Retinal pigment epithelial cell (primary cell): ENCODE measurements at places on chromosomes 5 and 9.

DNA sequence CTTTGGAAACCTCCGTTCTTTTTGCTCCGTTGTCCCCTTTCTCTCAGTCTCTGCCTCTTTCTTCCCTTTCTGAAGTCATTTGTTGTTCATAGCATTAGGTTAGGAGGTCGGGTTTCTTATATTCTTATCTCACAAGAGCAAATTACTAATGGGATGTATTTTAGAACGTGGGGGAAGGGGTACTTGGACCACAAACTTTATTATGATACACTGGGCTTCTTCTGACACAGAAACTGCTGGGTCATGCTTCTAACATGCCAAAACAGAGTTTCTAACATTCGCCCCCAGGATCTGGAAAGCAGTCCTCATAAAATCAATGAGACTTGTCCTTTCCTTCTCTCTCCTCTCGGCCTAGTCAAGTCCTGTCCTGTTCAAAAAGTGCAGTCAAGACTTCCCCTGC lies 334.4 kb downstream of the GADD45G start:
- no peak for DNase-seq

GRCh38 chr5:134053314-134053839 lies 48.6 kb upstream of the VDAC1 start:
- DNase-seq = no peak

DNA sequence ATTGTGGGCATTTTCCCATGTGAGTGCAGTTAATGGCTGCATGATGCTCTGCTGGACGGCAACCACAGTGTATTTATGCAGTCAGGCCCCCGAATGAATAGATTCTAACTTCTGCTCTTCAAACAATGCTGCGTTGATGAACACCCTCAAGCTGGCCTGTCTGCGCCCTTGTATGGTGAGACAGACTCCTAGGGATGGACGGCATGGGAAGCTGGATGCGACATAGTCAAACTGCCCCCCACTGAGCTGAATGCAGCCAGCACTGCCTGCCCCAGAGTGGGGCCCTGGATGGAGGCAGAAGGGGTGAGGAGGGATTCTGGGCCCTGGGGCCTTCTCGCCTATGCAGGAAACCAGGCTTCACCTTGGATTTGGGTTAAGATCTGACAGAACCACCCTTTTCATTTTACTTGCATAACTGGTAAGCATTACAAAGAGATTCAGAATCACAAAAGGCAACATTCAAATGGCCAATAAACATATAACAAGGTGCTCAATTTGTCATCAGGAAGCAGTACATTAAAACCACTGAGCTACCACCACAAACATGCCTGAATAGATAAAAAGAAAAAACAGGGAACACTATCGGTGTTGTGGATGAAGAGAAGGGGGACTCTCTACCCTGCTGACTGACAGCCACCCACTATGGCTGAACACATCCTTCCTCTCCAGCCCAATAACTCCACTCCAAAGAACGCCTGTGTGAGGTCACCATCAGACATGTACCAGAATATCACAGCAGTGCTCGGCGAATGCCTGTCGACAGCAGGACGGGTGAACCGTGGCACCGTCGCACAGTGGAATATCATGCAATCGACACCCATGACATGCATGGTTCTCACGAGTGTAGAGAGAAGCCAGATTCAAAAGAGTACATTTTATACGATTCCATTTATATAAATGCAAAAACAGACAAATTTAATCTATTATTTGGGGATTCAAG lies 79.1 kb downstream of the RAPGEF1 start:
- no peak for DNase-seq

GRCh38 chr9:91269907-91270491 lies 91.7 kb downstream of the AUH start:
- no peak for DNase-seq

- DNase-seq = no peak
These were observed 754 bp downstream of the DCAF12 start for GRCh38 chr9:34125681-34126206.

GRCh38 chr5:143041461-143041860 lies 271.3 kb downstream of the ARHGAP26 start:
- no peak for DNase-seq

DNA sequence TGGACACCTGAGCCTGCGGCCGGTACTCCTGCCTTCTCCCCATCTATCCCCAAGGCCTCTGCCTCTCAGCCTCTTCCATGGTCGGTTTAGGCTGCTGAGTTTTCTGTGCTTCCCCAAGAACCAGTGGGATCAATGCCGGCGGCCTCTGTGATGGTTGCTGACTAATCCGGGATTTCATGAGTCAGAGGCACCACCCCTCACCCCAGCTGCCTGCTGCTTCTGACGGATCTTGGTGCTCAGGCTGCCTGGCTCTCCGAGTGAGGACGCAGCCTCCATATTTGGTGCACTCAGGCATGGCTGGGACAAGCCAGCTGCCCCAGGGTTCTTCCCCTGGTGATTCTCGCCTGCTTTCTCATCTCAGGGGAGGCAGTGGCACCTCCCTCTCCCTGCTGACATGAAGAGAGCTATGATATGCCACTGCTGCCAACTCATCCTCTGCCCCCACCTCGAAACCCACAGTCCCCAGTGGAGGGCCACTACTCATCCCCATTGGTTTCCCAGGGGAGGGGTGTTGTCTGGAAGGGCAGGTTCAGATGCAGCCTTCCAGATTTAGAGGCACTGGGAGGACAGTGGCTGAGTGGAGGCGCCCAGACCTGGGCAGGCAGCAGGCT lies 3.3 kb upstream of the MAN1B1 start:
- DNase-seq = peak; percentile 92

- DNase-seq = no peak
These were observed 83.4 kb downstream of the TEK start for GRCh38 chr9:27192291-27192960.

DNA sequence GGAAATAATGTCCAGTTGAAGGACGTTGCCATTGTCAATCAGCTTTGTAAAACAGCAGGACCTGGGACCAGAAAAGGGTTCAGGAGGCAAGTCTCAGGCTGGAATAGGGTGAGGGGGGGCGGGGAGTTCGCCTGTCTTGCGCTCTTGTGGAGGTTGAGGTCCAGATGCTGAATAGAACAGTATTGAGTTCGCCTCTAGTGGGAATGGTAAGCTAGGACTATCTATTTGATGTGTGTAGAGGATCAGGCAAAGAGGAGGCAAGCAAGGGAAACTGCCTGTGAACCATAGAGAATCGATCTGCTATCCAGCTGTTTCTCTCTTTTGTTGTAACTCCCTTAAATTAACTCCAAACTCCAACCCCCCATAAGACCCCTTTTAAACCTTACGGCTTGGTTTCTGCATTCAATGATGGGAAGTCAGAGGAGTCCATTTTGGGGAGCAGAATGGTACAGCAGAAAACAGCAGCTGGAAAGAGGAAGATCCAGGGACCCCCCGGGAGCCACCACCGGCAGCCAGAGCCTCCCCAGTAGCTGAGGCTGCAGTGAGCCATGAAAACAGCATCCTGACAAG lies 133.7 kb downstream of the SLC28A3 start:
- no peak for DNase-seq

- DNase-seq = no peak
These were observed 79.4 kb downstream of the ARHGEF28 start for GRCh38 chr5:73705364-73705763.

DNA sequence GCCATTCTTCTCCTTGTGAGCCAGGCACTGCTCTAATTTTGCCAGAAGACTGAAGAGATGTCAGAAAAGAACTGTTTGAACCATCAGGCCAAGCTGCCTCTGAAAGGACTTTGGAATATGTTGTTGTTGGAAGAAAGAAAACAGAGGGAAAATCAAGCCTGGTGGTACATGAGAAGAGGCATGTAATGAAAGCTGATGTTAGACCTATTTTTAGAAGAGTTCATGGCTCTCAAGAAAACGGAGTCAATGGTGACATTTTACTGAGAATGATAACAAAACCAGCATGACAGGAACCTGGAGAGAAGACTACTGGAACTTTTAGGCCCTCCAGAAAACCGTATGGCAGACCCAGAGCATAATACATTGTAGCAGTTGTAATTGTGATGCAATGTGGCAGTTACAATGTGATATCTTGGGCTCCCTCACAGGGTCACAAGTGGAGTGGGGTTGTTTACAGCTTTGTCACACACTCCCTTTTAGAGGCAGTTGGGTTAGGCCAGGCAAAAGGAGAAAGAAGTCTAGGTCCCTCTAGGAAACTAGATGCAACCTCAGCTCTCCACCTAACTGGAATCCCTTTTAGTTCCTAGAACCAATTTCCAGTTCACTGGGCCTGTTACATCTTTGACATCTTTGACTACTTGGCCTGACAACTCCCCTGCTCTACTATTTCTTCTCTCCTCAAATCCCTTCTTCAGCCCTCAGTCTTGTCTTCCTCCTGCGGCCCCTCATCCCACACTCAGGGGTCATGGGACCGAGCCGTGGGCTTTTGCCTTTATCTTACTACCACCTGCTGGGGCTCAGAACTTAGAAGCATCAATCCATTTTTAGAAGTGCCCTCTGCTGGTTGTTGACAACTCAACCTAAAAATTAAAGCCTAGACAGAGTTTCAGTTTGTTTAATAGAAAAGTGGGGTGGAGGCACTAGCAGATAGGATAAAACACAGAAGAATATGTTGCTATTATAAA lies 61.2 kb upstream of the JAK2 start:
- no peak for DNase-seq

DNA sequence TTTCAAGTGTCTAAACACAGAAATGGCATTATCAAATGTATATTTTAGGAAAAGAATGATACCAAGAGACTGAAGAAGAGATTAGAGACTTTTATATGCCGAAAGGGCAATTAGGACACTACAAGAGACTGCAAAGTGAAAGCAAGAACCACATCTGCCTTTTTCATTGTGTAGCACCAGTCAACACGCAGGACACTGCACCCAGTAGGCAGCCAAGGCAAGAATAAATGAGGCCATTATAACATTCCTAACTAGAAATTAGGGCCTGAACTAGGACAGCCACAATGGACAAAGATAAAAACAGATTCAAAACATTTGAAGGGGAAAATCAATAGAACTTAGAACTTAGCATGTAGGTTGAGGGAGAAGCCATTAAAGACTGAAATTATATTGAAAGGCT lies 10.8 kb downstream of the CETN3 start:
- no peak for DNase-seq

- no peak for DNase-seq
These were observed 15.0 kb downstream of the S1PR3 start for GRCh38 chr9:89006267-89006666.

- DNase-seq = no peak
These were observed 3.0 kb downstream of the FAM78A start for GRCh38 chr9:131273146-131273855.

GRCh38 chr5:51811883-51812471 lies 428.7 kb downstream of the ISL1 start:
- no peak for DNase-seq

- no peak for DNase-seq
These were observed 566 bp upstream of the CEP78 start for GRCh38 chr9:78235256-78235761.

- no peak for DNase-seq
These were observed 1113.7 kb upstream of the WWC1 start for GRCh38 chr5:167177736-167178135.

GRCh38 chr5:124755565-124755964 lies 9.1 kb upstream of the ZNF608 start:
- no peak for DNase-seq

DNA sequence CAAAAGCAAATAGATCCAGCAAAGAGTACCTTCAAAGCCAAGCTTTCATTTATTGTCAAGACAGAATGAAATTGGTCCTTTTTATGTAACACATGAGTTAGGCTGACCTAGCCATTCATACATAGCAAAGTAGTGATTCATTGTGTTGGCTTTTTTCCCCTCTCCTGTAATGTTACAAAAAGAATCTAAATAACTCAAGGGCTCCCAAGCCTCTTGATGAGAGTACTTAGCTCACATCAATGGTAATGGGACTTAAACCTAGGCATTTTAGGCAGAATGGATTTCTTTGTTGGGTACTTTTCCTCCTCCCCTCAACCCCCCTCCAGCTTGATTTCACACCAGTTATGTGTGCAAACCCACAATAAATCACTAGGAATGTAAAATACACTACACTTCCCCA lies 123.7 kb downstream of the EBF1 start:
- peak; percentile 87 for DNase-seq

DNA sequence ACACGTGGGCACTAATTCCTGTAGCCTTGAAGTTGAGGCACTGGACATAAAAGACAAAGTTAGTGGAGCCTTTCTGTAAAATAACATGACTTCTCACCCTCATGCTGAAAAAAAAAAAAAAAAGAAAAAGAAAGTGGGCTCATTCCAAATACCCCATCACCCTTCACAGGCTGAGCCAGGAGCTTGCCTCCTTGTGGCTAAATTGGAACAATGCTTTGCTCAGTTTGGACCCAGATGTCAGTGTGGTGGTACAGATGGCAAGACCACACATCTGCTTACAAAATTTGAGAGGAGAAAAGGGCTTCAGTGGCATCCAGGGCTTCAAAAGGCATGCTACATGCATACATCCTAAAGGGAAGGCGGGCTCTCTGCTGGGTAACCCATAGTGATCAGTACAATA lies 342.8 kb downstream of the EBF1 start:
- no peak for DNase-seq

GRCh38 chr9:34124926-34125325 lies 1.6 kb downstream of the DCAF12 start:
- no peak for DNase-seq

DNA sequence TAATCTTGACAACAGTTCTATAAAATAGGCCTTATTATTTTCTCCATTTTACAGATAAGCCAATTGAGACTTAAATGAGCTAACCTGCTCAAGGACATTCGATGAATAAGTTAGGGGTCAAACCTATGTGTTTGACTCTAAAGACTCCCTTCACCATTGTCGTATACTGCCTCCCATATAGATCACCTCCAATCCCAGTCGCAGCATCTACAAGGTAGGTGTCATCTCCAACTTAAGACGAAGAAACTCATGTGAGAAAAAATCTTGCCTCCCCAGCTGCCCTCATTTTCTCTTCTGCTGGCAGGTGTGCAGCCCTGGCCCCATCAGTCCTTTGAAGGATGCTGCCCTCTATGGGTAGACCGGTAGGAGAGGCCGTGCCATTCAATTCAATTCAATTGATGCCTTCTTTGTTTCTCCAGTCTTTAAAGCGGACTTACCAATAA lies 75.2 kb upstream of the SMARCA2 start:
- DNase-seq = no peak

DNA sequence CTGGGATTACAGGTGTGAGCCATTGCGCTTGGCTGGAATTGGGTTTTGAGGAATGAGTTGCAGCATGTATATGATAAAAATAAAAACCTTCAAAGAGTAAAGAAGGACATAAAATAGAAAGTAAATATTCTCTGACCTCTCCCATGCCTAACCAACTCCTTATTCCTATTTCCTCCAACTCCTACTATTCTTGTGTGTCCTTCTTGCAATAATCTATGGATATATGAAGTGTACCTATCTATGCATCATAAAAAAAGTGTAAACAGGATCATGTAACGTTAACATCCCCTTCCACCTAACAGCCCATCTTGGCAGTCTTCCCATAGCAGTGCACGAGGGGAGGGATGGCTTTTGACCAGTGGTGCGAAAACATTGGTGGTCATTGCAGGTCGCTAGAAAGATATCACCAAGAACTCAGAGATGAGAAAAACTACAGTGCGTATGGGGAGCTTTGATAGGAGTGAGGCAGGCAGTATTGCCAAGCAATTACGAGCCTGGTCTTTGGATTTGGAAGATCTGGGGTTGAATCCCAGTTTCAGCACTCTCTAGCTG lies 69.9 kb downstream of the PPARGC1B start:
- DNase-seq = no peak
